NCI-H187 treated with DMSO at 0.1 percent for 48 hours (cell line): ENCODE measurements at places on chromosomes 12 and 14.

GRCh38 chr14:45271858-45272537 lies 19.0 kb upstream of the MIS18BP1 start:
- no peak for DNase-seq

- no peak for DNase-seq
These were observed 135.0 kb upstream of the LRIG3 start for GRCh38 chr12:59055204-59055860.

GRCh38 chr14:69625299-69626131 lies 14.1 kb downstream of the SUSD6 start:
- no peak for DNase-seq

DNA sequence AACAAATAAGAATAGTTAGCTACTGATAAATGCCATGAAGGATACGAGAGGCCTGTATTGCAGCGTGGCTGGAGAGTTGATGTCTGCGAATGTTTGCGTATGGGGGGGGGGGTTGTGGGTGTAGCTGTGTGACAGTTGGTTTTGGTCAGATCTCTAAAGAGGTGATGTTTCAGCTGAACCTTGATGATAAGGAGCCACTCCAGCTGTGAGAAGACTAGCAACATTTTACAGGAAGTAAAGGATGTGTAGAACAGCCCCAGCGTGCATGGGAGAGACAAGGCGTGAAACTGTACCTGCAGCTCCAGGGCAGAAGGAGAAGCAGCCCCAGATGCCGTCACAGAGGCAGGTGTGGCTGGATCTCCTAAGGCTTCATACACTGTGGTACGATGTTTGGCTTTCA lies 416.9 kb downstream of the TMEM132D start:
- no peak for DNase-seq

GRCh38 chr12:85794531-85794930 lies 41.7 kb downstream of the RASSF9 start:
- DNase-seq = no peak

DNA sequence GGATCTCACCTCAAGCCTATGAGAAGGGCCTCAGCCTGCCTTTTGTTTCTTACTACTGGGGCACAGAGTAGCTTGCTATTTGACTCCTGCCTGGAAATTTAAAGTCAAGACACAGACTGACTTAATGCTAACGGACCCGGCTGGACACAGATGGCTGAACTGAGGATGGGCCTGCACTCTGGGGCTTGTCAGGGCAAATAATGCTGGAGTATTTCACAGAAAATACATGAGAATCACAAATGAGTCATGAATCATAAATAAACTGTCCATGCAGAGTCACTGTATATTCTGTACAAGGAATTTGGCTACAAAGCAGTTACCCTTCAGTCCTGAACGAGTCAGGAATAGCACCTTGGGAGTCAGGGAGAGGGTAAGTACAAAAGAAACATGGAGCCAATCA lies 683.2 kb upstream of the FOXG1 start:
- no peak for DNase-seq

- no peak for DNase-seq
These were observed 150.3 kb downstream of the TGFB3 start for GRCh38 chr14:75831455-75831854.

- no peak for DNase-seq
These were observed 81.5 kb downstream of the SLC24A4 start for GRCh38 chr14:92404421-92404820.

DNA sequence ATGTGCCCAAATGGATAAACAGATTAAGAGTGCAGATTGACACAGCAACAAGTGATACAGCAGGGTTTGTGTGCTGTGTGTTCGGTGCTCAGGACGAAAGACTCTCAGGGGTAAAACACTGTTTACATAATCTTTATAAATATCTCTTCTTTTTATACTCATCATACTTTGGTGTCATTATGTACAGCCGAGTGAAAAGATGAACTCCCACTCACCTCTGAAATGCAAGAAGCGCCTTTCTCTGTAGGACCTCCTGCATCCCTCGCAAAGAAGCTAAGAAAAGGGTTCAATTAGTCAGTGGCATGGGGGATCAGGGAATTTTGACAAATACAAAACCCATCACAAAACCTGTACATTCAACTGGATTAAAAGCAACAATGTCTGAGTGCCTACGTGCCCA lies 163.6 kb downstream of the TTC7B start:
- DNase-seq = no peak

GRCh38 chr14:93332397-93332852 lies 411 bp downstream of the BTBD7 start:
- no peak for DNase-seq

GRCh38 chr12:23169696-23170013 lies 544.7 kb downstream of the ETNK1 start:
- DNase-seq = no peak

GRCh38 chr12:28175098-28175589 lies 15.1 kb upstream of the CCDC91 start:
- DNase-seq = no peak

- no peak for DNase-seq
These were observed 374.2 kb downstream of the TMEM121 start for GRCh38 chr14:105900398-105901160.

GRCh38 chr12:6782119-6782518 lies 7.2 kb upstream of the CD4 start:
- no peak for DNase-seq

- no peak for DNase-seq
These were observed 172.3 kb upstream of the ATXN7L3B start for GRCh38 chr12:74365178-74365964.

- no peak for DNase-seq
These were observed 37.3 kb upstream of the TRHDE start for GRCh38 chr12:72234886-72235285.

GRCh38 chr12:76249501-76249900 lies 98.7 kb downstream of the BBS10 start:
- no peak for DNase-seq

GRCh38 chr12:64087761-64088160 lies 134.3 kb downstream of the KICS2 start:
- DNase-seq = no peak

DNA sequence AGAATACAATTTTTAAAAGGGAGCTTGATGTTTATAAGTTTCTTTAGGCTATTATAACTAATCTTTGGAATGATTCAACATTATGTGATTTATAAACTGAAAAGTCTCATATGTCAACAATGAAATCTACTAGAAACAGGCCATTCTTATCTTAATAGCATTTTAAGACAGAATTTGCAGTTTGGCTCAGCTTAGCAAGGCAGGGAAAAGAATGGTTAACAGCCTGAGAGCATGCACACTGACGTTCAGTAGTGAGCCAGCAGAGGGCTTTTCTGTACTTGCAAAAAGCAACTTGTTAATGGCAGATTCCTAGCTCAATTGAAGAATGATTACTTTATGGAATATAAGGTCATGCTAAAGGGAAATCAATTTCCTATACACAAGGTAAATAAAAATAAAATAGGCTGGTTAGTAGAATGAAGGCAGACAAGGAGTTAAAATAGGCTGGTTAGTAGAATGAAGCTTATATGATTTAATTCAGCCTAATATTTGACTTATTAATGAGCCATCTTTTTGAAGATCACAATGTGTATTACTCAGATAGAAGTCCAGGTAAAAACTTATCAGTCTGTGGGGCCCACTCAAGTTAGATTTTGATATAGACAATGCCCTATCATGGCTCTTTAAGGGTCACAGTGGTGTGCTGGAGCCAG lies 95.9 kb downstream of the OTOGL start:
- no peak for DNase-seq

DNA sequence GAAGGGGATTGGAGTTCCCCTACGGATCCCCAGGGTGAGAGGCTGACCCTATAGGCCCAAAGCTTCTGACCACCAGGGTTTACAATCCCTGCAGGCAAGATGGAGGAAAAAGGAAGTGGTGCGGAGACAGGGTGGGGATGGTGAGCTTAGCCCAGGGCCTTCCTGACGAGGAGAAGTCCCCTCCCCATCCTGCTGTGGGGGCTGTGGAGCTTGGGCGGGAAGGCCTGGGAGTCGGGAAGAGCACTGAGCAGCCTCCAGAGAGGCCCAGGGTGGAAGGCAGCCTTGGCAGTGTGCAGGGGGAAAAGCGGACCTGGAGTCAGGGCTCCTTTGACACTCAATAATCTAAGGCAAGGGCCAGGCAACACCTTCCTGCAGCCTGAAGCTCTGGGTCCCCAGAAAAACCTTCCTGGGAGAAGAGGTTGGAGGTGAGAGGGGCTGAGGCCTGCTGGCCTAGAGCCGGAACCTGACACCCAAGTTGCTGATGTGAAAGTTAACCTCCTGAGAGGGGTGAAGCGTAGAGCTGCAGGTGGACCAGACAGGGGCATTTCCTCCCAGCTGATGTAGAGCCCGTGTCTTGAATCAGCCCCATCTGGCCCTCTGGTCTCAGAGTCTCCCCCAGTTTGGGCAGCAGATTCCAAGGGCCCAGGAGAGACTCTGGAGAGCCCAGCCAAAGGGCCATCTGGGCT lies 6.0 kb downstream of the HDAC7 start:
- no peak for DNase-seq

DNA sequence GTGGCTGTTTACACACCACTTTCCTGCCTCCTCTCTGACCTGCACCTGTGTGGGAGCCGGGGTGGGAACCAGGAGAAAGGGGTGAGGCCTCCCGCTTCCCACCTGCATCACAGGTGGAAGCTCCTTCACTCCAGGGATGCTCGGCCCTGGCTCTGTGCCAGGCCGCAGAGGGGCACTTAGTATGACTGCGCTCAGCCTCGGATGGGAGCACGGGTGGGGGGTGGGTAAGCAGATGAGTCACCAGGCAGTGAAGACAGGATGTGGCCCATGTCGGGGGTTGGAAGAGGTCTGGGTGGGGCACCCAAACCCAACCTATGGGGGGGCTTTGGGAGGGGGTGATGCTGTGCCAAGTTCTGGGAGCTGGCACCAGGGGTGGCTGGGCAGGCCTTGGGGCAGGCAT lies 7.4 kb upstream of the CYP46A1 start:
- no peak for DNase-seq

DNA sequence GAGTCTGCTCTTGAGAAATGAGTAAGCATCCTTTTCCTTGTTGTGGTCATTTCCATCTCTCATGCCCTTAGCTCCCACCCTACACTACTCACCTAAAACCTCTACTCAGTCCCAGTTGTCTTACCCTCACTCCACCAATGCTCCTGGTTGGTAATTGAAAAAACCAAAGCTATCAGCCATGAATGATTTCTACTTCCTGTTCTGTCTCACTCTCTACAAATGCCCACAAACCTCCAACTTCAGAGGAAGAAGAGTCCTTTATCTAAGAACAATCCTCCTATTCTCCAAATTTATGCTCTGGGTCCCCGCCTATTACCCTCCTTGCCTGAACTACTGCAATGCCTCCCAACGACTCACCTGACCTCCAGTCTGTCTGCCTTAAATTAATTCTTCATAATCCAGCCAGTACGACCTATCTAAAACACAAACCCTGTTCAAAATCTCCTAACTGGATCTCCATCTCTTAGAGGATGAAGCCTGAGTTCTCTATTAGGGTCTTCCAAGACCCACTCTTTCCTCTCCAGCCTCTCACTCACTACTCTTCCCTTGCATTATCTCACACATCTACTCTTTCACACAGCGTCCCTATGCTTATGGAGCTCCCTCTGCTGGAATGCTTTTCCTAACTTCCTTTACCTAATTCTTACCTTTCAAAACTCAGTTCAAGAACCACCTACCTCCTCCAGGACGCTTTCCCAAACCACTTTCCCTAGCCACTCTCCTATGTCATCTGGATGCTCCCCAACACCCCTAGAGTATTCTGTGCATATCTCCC lies 2.2 kb downstream of the DHRS1 start:
- DNase-seq = no peak

- DNase-seq = no peak
These were observed 5.3 kb upstream of the GRIP1 start for GRCh38 chr12:66684222-66684621.

GRCh38 chr12:113341535-113341934 lies 6.6 kb upstream of the SLC8B1 start:
- no peak for DNase-seq

- DNase-seq = no peak
These were observed 23.8 kb downstream of the CLEC2A start for GRCh38 chr12:9908350-9908749.

DNA sequence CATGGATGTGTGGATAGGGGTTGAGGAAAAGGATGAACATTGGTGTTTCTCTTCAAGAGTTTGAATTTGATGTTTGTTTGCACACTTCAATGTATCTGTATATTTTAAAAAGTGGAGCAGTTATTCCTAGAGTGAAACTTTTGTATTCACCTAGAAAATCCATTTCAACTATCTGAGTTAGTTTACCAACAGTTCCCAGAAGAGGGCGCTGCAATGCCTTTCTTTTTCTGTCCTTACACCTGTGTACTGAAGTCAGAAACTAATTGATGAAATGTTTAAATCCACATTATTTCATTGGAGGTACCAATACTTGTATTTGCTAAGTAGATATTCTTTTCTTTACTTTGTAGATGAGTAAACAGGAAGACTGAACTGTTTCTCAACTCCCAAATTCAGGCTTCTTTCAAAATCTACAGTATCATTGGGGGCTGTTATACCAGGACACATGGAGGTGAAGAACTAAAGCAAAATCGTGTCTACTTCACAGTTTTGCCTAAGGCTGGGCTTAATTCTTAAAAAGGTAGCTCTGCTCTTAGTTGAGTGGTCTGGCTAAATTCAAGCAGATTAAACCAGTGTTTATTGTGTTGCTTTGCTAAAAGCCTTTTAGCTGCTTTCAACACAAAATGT lies 26.6 kb upstream of the KLRB1 start:
- no peak for DNase-seq

GRCh38 chr12:65306366-65307168 lies 28.1 kb downstream of the MSRB3 start:
- DNase-seq = no peak

- no peak for DNase-seq
These were observed 1464.1 kb upstream of the FLRT2 start for GRCh38 chr14:84065811-84066210.

- DNase-seq = no peak
These were observed 5.1 kb downstream of the PAPLN start for GRCh38 chr14:73242357-73242901.

DNA sequence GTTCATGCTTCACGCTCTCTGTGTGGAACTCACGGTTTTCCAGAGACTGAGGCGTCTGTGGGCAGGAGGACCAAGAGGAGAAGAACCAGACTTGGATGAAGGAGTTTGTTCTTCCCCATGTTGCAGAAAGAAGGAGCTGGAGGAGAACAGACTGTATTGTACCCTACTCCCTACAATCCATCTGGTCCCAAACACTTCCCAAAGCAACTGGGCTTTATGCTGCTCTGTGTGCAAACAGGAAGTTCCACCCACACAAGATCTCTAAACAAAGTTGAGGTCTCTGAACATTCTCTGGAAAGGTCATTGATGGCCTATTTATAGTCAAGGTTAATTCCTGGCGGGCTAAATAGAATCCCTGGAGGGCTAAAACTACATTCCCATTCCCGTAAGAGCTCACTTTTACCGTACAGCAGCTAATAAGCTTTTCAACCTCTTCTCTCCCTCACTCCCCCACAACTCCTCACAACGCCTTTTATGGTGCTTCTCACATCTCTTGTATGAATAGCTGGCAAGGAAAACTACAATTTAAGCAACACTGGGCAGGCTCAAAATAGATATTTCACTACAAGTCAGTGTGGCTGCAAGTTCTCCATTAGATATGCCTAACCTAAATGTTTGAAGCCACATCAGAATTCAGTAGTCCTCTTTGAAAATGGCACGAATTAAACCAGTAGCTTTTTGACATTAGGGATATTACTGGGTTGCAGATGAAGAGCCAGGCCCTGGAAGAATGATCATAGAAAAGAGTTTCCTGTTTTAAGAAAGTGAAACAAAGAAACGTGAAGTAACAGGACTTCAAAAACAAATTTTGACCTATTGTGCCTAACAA lies at the start of gene A2M:
Gene A2M, minus strand, starts transcription at position 189 of the 829 bp plus-strand sequence. Its CDS starts 70 bp downstream, at position 119.
- DNase-seq = no peak

- DNase-seq = no peak
These were observed 85.4 kb downstream of the BCL2L14 start for GRCh38 chr12:12156116-12156515.
